ENCODE measurements at places on chromosomes 16 and 17. TPM values are rescaled to one million over a fixed set of nuclear protein-coding genes. Genes with fewer than 3 reads are reported as not detected.

DNA sequence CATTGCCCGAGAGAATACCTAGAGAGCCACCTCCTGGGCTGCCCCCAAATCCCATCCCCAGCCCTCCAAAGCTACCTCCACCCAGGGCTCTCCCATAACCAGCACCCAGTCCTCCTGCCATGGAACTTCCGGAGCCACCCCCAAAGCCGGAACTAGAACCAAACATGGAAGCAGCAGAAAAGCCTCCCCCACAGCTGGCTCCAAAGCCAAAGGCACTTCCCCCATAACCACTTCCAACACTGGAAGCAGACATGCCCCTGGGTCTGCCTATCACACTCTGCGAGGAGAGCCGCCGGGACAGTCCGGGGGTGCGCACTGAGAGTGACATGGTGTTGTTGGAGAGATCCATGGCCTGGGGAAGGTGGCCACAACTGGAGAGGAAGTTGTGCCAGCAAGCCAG lies at the start of gene KRT12:
KRT12 (minus strand) TSS at position 386 of the 400 bp plus-strand sequence; CDS start at position 349, 37 bp downstream.
- no peak within 1 kb of the TSS for H3K4me3 ChIP-seq
- DNase-seq: no peak
- peaks cover 3% of the 10 kb centered on the region for H3K27me3 ChIP-seq
- H3K36me3 ChIP-seq: no peaks in the 10 kb centered on the region

GRCh38 chr16:3017794-3018506 lies at the start of gene CLDN6:
TSS of gene CLDN6 (minus strand) at chr16:3018183. CDS start at chr16:3016021, 2,162 bp downstream.
- H3K4me1 ChIP-seq: peaks cover 18% of the 10 kb centered on the region
- DNase-seq: peak; percentile 89
- H3K27me3 ChIP-seq: peaks cover 19% of the 10 kb centered on the region
- H3K4me3 ChIP-seq: no peak within 1 kb of the TSS
- no peak within 1 kb of the TSS for H3K27ac ChIP-seq

DNA sequence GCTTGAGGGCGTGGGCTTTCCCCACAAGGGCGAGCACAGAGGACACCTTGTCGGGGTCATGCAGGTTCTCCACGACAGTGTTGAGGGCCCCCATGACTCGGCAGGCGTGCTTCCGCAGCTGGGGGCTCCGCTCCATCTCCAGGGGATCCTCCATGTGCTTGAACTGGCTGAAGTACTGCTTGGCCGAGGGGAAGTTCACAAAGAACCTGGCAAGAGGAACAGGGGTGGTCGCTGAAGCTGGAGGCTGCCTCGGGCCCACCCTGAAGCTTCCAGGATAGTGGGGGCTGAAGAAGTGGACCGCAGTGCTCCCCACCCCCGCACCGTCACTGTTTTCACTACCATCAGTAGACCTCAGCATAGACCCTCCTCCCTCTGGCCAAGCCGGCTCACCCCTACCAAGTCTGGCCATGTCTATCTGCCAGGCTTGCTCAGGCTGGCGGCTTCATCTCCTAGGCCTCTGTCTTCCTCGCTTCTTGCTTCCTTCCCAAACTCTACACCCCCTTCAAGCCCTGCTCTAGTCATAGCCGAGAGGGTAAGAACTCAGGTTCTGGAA lies 5.9 kb downstream of the CYGB start:
- no peak for DNase-seq
- H3K4me1 ChIP-seq: peaks cover 30% of the 10 kb centered on the region
- peak overlapping the region; percentile 96 for H3K27ac ChIP-seq
- H3K36me3 ChIP-seq: peaks cover 4% of the 10 kb centered on the region

- no peaks in the 10 kb centered on the region for H3K27me3 ChIP-seq
- no peaks in the 10 kb centered on the region for H3K4me1 ChIP-seq
- DNase-seq: no peak
- no peaks in the 10 kb centered on the region for H3K36me3 ChIP-seq
- no peak overlapping the region for H3K27ac ChIP-seq
Observed at GRCh38 chr16:78909226-78909625, 691.3 kb downstream of the MAF start.

DNA sequence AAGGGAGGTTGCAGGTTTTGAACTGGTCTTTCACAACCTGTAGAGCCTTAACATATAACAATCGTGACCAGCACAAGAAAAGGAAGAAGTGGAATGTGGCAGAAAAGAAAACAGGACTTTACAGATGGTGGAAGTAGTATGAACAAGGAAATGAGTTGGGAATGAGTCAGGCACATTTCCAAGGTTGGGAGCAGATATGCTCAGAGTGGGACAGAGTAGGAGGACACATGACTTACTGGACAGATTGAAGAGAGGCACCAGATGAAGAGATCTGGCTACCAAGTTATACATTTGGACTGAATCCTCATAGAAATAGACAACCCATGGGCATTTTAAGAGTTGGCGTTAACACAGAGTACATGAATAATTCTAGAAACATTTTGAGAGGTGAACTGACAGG lies 95.3 kb downstream of the ZNF18 start:
- H3K4me3 ChIP-seq: no peak overlapping the region
- H3K4me1 ChIP-seq: no peaks in the 10 kb centered on the region
- no peaks in the 10 kb centered on the region for H3K27me3 ChIP-seq
- no peaks in the 10 kb centered on the region for H3K36me3 ChIP-seq
- no peak overlapping the region for H3K27ac ChIP-seq

DNA sequence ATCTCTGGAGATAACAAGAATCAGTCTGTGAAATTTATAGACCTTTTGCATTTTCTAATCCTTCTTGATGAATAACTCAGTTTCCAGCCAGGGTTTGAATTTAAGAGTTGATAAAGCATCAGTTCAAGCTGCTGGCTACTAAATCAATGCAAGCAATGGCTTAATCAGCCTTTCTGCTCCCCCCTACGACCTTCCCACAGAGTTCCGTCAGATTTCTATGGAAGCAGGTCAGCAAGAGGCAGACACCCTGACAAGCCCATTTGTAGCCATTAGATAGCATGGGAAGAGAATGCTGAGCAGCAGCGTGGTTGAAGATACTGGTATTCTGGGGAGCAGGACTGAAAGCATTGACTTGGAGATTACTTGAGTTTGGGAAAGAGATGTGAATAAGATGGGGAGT lies 868.1 kb downstream of the KCNJ2 start:
- no peak overlapping the region for H3K4me3 ChIP-seq
- no peaks in the 10 kb centered on the region for H3K27me3 ChIP-seq
- H3K36me3 ChIP-seq: no peaks in the 10 kb centered on the region
- no peaks in the 10 kb centered on the region for H3K4me1 ChIP-seq
- no peak for DNase-seq

DNA sequence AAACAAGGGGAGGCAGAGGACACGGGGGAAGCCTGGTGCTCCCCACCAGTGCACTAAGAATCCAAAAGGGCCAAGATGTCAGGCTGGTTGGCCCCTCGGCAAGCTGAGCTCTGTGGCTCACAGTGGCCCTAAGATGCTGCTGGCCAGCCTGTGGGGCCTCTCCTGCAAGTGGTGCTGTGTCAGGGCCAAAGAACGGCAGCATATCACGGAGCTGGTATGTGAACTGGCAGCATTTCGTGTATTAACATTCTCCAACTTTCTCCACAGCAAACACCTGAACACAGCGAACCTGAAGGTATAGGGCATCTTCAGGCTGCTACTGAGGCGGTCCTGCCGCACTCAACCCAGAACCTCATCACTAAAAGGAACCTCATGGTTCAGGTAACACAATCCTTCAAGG lies 34.8 kb downstream of the VAC14 start:
- H3K4me1 ChIP-seq: no peaks in the 10 kb centered on the region
- no peak overlapping the region for H3K4me3 ChIP-seq
- peaks cover 41% of the 10 kb centered on the region for H3K36me3 ChIP-seq
- no peak for DNase-seq

DNA sequence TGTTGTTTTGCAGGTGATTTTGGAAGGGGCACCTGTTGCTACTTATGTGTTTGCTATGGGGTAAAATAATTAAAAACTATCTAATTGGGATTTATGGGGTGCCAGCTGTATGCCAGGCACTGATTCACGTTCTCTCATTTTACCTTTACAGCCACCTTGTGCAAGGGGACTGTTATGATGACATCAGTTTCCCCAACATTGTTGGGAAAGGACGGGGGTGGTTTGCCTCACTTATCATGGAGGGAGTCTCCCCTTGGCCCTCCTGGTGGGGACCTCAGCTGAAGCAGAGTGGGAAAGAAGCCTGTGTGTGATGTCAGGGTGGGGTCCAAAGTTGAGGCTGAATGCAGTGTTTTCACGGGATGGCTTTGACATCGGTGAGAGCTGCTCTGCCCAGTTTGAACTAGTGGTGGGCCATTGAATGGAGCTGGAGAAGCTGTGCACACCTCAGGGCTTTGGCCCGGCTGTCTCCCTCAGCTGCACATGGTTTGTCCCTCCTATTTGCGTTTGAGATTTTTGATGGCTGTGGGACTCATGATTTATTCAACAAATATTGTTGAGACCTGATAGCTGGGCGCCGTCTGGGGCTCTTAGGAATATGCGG lies 36.1 kb downstream of the CMIP start:
- H3K27me3 ChIP-seq: no peaks in the 10 kb centered on the region
- no peak overlapping the region for H3K4me3 ChIP-seq
- no peaks in the 10 kb centered on the region for H3K36me3 ChIP-seq
- H3K4me1 ChIP-seq: peaks cover 22% of the 10 kb centered on the region
- H3K27ac ChIP-seq: peak overlapping the region; percentile 67

GRCh38 chr17:10144982-10145381 lies 53.4 kb downstream of the GAS7 start:
- no peak for DNase-seq
- no peak overlapping the region for H3K4me3 ChIP-seq
- H3K4me1 ChIP-seq: peaks cover 4% of the 10 kb centered on the region
- no peaks in the 10 kb centered on the region for H3K36me3 ChIP-seq
- H3K27me3 ChIP-seq: no peaks in the 10 kb centered on the region

DNA sequence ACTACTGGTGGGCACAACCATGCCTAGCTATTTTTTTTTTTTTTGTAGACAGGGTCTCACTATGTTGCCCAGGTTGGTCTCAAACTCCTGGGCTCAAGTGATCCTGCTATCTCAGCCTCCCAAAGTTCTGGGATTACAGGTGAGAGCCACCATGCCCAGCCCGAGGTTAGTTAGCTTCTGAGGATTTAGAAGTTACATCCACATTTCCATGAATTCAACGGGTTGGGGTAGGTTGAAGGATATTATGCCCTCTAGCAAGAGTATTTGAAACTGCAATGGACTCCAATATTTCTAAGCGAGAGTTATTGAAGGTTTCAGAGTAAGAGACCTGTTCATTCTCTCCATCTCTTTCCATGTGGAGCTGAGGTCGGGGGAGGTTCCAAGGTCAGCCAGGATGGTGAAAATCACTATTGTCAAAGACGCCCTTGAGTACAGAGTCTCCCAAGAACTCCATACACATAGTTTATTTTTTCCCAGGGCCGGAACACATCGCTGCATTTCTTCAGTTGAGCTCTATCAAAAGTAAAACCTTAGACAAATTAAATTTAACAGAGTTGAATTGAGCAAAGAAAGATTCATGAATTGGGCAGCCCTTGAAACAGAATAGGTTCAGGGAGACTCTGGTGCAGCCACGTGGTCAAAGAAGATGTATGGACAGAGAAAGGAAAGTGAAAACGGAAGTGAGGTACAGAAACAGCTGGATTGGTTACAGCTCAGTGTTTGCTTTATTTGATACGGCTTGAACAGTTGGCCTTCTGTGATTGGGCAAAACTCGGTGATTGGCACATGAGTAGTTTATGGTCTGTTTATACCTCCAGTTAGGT lies 19.0 kb upstream of the ITPRIPL2 start:
- no peaks in the 10 kb centered on the region for H3K36me3 ChIP-seq
- no peak overlapping the region for H3K27ac ChIP-seq
- H3K4me1 ChIP-seq: no peaks in the 10 kb centered on the region
- DNase-seq: no peak

GRCh38 chr16:51003850-51004566 lies 147.1 kb downstream of the SALL1 start:
- H3K36me3 ChIP-seq: no peaks in the 10 kb centered on the region
- peaks cover 4% of the 10 kb centered on the region for H3K27me3 ChIP-seq
- H3K4me1 ChIP-seq: no peaks in the 10 kb centered on the region

DNA sequence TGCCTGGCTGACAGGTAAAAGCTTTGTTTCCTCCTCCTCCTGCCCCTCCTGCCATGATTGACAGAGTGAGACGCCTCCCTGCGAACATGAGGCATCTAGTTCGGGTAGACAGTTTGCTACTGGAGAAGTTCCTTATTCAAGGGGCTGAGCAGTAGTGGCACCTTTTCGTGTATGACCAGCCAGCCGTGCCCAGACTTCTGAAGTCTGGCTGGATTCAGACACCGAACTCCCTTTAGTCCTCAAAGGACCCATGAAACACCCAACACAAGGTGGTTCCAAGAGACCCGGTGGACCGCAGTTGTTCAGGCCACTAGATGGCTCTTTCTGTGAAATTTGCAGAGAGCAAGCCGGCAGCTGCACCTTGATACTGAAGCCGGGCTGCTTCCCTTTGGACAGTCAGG lies 192.8 kb downstream of the XYLT1 start:
- no peak overlapping the region for H3K27ac ChIP-seq
- DNase-seq: no peak
- H3K36me3 ChIP-seq: no peaks in the 10 kb centered on the region
- H3K27me3 ChIP-seq: no peaks in the 10 kb centered on the region
- H3K4me1 ChIP-seq: peaks cover 3% of the 10 kb centered on the region
- no peak overlapping the region for H3K4me3 ChIP-seq

DNA sequence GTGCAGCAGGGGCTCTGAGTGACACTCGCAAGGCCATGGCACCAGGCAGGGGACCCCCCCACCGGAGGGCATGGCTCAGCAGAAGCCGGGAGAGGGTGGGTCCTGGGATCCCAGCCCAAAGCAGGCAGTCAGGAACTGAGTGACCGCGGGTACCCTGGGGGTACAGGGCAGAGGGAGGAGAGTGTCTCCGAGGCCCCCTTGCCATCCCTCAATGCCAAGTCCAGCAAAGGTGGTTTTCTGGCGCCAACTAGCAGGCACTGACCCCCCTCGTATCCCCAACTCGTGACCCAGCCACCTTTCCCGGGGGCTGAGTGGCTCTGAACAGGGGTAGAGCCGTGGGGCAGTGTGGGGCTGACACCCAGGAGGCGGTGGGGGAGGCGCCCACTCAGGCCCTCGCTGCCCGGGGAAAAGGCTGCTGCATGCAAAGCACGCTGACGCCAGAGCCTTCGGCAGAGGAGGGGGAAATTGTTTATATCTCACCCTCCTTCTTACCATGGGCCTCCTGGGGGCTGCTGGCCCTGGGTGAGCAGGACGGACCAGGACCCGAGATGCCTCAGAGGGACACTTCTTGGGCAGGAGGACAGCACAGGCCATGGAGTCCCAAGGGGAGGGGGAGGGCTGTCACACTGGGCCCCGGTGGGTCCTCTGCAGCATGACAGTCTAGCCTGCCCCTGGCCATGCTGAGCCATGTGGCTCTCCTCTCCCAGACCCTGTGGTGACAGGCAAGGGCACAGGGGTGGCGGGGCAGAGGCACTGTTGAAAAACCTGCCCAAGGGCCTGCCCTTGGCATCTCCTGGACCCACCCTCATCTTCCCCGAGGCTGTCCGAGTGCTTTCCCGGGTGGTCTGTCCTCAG lies 14.6 kb upstream of the ENPP7 start:
- no peaks in the 10 kb centered on the region for H3K4me1 ChIP-seq
- no peak overlapping the region for H3K4me3 ChIP-seq
- H3K27ac ChIP-seq: no peak overlapping the region
- H3K27me3 ChIP-seq: no peaks in the 10 kb centered on the region

Gene CACNG4
- 2.3 TPM for total RNA-seq

Gene ALDH3A1
- 5.6 TPM for total RNA-seq

Gene IL34
- 13.0 TPM for total RNA-seq

Gene CCL15
- total RNA-seq: 1.4 TPM

Gene TMEM235
- total RNA-seq: not detected

Gene YPEL3
- total RNA-seq: 69.0 TPM

Gene VTN
- total RNA-seq: 2.5 TPM

Gene JPH3
- 0.68 TPM for total RNA-seq

Data from lung (tissue), 17 donors.